ENCODE measurements at places on chromosomes 2 and 18.

DNA sequence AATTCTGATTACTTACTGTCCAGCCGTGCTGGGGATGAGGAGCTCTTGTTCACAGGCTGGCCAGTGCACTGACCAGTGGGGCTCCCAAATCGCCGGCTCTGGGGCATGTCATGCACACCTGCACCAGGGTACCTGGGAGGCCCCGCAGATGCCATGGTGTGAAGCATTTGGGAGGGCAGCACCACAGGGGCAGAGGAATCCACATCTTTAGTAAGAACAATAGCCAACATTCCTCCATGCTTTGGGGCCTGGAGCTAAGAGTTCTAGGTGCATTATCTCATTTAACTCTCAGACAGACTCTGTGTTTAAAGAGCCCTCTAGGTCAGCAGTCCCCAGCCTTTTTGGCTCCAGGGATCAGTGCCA lies 104.2 kb downstream of the ACKR3 start:
- DNase-seq = no peak

- no peak for DNase-seq
Measured at GRCh38 chr2:120722568-120723421, 12.9 kb upstream of the GLI2 start.

DNA sequence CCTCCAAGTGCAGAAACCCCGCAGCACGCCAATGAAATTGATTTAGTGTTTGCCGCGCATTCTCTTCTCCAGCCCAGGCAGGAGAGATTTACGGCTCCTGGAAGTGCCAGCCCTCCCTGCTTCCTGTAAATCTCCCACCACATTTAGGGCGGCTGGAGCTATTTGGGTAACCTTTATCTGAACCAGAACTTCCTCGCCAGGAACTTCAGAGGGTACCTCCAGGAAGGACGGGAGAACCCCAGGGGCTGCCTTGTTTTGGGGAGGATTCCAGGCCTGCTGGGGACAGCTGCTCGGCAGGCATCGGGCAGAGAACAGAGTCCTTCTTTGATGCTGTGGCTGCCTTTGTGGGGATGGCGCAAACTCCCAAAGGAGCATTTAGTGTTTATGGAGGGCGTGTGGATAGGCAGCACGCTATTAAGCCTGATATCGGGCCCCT lies 122.0 kb upstream of the MYCN start:
- no peak for DNase-seq

DNA sequence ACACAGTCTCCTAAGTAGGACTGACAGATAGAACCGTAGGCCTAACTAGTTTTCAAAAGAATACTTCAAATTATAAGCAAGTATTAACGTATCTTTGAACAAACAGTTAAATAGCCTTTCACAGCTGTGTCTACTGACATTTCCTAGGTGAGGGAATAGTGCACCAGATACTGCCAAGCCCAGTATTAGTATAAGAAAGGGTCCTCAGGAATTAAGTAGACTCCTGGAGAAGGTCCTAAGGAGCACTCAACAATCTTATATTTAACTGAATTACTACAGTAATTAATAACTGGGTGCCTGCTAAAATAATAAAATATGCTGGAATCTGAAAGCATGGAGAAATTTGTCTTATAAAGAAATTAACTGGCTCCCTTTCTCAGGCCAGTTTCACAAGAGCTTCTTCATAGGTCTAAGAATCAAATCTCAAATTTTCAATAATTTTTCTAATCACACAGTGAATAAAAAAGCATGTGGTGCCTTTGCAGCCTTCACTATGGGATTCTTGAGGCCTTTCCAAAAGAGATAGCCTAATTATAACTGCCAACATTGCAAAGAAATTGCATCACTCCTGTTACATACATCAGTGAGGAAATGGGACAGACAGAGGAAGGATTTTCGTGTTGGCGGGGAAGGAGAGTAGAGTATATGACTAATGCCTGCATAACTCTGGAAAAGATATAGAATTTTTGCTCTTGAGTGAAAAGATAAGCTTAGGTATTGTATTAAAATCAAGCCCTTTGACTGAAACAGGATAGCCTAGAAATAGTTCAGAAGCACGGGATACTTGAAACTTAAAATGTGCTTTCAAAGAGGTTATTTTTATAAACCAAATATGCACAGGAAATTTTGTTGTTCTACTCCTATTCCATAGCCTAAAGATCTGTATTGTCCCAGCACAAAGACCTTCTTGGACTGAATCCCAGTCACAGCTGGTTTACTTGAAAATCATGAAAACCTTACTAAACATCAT lies 228.6 kb upstream of the STK17B start:
- DNase-seq = no peak

GRCh38 chr2:58866040-58866439 lies 624.9 kb upstream of the FANCL start:
- no peak for DNase-seq

DNA sequence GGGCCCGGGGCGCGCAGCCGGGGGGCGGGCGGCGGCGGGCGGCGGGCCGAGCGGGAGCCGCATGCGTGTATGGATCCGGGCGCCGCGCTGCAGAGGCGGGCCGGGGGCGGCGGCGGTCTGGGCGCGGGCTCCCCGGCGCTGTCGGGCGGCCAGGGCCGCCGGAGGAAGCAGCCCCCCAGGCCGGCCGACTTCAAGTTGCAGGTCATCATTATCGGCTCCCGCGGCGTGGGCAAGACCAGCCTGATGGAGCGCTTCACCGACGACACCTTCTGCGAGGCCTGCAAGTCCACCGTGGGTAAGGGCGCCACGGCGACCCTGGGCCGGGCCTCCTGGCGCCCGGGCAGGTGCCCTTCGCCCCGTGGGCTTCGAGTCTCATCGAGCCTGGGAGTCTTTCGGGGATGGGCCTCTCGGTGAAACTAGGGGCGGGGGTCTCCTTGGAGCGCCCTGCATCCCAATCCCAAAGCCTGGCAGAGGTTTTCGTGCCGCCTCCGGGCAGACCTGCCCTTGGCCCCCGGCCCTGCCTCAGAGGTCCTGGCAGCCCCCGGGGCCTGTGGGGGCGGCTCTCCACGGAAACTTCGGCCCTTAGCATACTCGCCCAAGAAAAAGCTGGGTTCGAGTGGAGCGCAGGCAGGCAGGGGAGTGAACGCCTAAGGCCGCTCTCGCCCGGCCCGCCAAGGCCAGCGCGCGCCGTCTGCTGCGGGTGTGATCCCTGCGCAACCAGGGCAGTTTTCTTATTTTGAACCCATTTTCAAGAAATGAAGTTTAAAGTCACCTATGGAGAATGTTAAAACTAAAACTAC lies 622 bp downstream of the RAB12 start:
- peak; percentile 5 for DNase-seq

DNA sequence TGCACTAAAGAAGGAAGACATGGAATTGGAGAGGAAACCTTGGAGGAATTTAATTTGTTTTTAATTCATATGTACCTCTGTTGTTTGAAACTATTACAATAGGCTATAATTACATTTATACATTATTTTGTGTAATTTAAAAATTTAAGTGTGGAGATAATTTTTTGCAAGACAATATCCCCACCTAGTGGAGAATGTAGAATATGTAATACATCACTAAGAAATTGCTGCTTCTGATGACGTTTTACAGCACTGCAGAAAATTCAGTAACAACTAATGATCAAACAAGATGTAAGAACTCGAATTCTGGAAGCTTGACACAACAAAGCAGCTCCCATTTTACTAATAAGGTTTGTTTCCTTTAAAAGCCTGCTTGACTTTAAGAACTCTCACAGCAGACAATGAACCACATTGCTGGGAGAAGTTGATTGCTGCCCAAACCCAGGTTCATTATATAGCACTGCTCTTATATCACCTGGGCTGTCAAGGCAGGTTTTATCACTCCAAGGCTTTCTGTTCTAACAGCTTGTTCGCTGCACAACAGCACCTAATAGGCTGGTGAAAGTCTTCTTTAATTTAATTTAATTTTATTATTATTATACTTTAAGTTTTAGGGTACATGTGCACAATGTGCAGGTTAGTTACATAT lies 53.4 kb downstream of the THADA start:
- DNase-seq = no peak

DNA sequence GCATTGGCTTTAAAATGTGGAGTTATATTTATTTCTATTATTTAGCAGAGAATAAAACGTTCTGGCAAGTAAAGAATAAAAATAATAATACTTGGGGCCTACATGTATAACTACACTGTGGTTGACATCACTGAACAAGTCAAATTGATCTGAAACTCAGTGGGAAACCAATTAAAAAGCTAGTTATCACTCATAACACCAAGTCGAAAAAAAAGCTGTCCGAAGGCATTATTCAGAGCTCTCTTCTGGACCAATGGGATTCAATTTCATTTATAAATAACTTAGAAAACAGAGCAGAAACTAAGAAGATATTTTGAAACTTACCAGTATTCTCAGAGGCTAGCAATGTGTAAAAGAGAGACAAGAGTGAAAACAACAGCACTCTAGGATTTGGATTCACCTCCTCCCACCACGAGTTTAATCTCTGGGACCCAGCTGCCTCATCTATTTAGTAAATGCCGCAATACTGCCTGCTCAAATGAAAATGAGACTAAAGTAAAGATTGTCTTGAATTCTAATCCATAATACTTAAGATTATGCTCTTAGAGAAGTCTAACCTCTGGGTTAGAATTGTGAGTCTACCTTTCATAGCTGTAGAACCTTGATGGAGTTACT lies 128.4 kb downstream of the NBAS start:
- DNase-seq = no peak

DNA sequence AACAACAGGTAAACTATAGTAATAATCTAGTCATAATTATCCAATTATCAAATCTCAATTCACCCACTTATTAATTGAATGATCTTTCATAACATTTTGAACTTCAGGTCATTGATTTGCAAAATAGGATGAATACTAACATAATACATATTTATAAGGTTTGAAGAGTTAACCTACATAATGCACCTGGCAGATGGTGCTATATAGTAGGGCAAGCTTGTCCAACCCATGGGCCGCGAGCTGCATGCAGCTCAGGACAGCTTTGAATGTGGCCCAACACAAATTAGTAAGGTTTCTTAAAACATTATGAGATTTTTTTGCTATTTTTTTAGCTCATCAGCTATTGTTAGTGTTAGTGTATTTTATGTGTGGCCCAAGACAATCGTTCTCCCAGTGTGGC lies 815.8 kb upstream of the ID2 start:
- no peak for DNase-seq

DNA sequence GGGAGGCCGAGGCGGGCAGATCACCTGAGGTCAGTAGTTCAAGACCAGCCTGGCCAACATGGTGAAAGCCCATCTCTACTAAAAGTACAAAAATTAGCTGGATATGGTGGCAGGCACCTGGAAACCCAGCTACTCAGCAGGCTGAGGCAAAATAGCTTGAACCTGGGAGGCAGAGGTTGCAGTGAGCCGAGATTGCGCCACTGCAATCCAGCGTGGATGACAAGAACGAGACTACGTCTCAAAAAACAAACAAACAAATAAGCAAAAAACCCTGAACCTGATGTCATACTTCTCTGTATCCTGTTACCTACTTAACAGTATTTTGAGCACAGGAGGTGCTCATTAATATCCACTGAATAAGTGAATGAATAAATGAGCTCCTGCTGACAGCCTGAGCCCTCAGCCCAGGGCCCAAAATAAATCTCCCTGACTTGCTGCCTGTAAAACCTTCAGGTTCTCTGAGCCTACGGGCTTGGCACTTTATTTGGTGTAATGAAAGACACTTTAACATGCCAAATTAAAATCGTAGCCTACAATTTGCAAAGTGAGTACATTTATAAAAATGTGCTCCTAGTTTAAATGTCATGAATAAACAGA lies 215.1 kb downstream of the ZNF385B start:
- DNase-seq = no peak

DNA sequence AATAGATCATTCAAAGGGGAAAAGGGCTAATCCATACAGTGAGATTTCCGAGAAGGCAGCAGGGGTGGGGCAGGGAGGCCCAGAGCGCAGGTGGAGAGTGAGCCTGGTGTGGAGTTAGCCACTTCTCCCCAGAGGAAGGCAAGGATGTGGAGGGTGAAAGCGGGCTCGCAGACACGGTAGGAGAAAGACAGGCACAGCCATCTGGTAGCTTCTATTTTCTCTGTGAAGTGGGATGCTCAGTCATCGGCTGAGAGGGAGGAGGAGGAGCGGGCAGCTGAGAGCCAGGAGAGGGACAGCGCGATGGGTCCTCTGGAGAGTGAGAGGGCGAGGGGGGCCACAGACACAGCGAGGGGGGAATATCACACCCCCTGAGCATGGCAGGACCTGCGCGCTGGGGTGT lies 153.3 kb upstream of the NDUFV2 start:
- DNase-seq = no peak

- no peak for DNase-seq
Measured at GRCh38 chr2:60706021-60706420, 50.0 kb upstream of the PAPOLG start.

DNA sequence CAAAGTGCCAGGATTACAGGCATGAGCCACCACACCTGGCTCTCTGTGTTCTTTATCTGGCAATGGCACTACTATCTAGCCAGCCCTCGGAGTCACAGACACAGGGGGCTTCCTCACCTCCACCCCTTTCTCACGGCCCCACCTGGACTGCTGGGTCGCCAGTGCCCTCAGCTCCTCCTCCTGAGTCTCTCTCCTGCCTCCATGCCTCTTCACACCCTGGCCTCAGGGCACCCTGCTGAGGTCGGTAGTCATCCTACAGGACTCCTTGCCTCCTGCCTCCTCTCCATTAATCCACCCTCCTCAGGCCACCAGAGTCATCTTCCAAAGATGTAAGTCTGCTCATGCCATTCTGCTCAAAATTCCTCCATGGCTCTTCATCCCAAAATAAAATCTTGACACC lies 8.6 kb upstream of the ASPRV1 start:
- no peak for DNase-seq

GRCh38 chr2:48207851-48208250 lies 301.6 kb upstream of the FBXO11 start:
- DNase-seq = no peak

DNA sequence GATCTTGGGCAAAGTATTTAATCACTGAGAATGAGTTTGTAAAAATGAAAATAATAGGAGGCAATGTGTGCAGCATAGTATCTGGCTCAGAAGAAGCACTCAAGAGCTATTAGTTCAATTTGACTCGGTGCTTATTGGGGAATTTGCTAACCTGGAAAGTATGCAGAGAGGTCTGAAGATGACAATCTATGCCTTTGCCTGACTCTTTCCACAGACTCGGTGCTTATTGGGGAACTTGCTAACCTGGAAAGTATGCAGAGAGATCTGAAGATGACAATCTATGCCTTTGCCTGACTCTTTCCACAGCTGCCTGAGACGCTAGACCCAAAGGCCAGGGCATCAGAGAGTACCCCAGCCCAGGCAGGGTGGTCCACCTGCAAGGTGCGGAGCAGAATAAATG lies 12.2 kb upstream of the SH3BP4 start:
- no peak for DNase-seq

GRCh38 chr2:198630384-198630783 lies 826.0 kb downstream of the PLCL1 start:
- DNase-seq = no peak

GRCh38 chr18:41146301-41146700 lies 808.7 kb upstream of the PIK3C3 start:
- no peak for DNase-seq

- DNase-seq = no peak
Measured at GRCh38 chr2:240472078-240472790, 36.8 kb downstream of the GPC1 start.

DNA sequence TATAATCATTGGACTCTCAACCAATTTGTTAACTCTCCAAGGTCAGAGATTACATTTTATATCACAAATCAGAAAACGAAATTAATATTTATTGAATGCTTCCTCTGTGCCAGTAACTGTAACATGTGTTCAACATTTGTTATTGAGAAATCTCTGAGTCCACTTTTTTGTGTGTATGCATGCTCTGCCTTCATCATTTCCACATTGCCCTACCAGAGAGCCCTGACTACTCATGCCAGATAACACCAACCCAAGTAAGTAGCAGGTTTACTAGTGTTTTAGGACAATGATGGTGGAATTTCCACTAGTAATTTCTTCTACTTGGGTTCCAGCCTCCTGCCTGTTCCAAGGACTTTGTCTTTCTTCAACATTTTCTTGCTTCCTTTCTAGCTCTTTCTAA lies 14.2 kb upstream of the FAP start:
- no peak for DNase-seq

All from activated T-helper 1 cell treated with anti-CD3 and anti-CD28 coated beads, Interleukin-2, amount 50 U/mL, for 16 hours (primary cell).